ENCODE measurements at places on chromosomes 3 and 15. TPM values are rescaled to one million over a fixed set of nuclear protein-coding genes. Genes with fewer than 3 reads are reported as not detected.

C3orf20 gene
- not detected for total RNA-seq

ATP13A5 gene
- not detected for total RNA-seq

CD96 gene
- total RNA-seq: 0.85 TPM

GRCh38 chr3:182292591-182292990 lies 500.7 kb upstream of the ATP11B start:
- DNase-seq: no peak
- no peaks in the 10 kb centered on the region for H3K4me1 ChIP-seq
- H3K27me3 ChIP-seq: no peaks in the 10 kb centered on the region
- no peaks in the 10 kb centered on the region for H3K36me3 ChIP-seq
- H3K27ac ChIP-seq: no peak overlapping the region

- no peaks in the 10 kb centered on the region for H3K36me3 ChIP-seq
- no peak overlapping the region for H3K4me3 ChIP-seq
- no peaks in the 10 kb centered on the region for H3K27me3 ChIP-seq
- H3K4me1 ChIP-seq: no peaks in the 10 kb centered on the region
- H3K27ac ChIP-seq: no peak overlapping the region
Observed at GRCh38 chr15:66960519-66960918, 104.9 kb upstream of the SMAD3 start.
